Lung microvascular endothelial cell (primary cell): ENCODE measurements at places on chromosomes 2 and 18. TPM values are rescaled to one million over a fixed set of nuclear protein-coding genes. Genes with fewer than 3 reads are reported as not detected.

RGPD4 gene
- not detected in 2 replicates for total RNA-seq

AMER3 gene
- not detected in 2 replicates for total RNA-seq

GALR1 gene
- not detected in 2 replicates for total RNA-seq

CFAP65 gene
- not detected in 2 replicates for total RNA-seq

DRC1 gene
- total RNA-seq, result under 0.01 TPM in 1 of 2 replicates, not detected in the other

FHL2 gene
- total RNA-seq, result 31.4 and 32.9 TPM in 2 replicates

GKN2 gene
- not detected in 2 replicates for total RNA-seq

ATP8B1 gene
- total RNA-seq, result 10.5 and 33.3 TPM in 2 replicates

CABLES1 gene
- total RNA-seq, result 29.9 and 74.8 TPM in 2 replicates

- no peak for DNase-seq
Observed at GRCh38 chr2:17621781-17622180, 81.3 kb downstream of the VSNL1 start.

DNA sequence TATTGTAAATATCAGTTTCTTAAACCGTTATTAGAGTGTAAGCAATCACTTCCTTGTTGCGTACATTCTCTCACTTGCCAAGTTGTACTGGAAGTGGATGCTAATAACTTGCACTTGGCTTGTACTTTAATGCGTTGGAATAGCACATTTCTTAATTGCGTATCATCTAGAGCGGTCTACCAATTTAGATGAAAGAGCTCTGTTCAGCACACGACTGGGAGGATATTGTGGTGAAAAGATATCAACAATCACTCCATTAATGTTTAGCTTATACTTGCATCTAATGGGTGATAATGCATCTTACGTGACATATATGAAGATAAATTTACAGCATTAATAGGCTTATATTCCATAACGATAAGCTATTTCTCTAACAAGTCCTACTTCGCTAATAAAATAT lies 11.7 kb upstream of the TMEFF2 start:
- no peak for DNase-seq

GRCh38 chr2:68512966-68513365 lies 45.6 kb downstream of the APLF start:
- DNase-seq, result no peak

GRCh38 chr2:128914320-128914719 lies 595.7 kb upstream of the HS6ST1 start:
- DNase-seq, result no peak

- peak; percentile 48 for DNase-seq
Observed at GRCh38 chr2:217071416-217071815, 211.6 kb upstream of the TNP1 start.

DNA sequence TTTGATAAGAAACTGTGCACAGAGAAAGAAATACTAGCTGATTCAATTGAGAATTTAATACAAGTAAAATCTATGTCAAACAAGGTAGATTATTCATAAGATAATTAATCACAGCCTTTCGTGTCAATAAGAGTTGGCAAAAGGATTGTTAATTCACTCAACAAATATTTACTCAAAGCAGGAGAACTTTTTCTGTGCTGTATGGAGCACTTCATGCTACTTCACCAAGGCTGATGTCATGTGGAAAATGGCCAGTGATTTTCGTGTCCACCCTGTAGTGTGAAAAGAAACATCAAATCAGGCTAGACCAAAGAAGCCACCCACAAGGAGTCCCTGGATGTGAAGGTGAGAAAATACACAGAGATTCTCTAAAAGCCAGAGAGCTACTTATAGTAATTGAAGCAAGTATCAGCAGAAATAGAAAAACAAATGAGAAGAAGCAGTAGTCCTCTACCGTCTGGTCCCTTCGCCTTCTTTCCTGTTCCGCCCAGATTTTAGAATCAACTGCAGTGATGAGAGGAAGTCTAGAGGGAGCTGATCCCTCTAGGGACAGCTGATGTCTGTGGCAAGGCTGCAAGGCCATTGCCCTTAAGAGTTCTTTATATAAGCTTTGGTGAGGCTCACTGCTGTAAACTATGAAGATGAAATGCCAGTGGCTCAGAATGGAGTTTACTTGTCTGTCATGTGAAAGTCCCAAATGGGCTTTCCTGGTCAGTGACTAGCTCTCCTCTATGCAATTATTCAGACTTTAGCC lies 201.3 kb upstream of the APCDD1 start:
- DNase-seq, result no peak

GRCh38 chr2:30915486-30915885 lies 108.2 kb upstream of the CAPN13 start:
- DNase-seq, result no peak

DNA sequence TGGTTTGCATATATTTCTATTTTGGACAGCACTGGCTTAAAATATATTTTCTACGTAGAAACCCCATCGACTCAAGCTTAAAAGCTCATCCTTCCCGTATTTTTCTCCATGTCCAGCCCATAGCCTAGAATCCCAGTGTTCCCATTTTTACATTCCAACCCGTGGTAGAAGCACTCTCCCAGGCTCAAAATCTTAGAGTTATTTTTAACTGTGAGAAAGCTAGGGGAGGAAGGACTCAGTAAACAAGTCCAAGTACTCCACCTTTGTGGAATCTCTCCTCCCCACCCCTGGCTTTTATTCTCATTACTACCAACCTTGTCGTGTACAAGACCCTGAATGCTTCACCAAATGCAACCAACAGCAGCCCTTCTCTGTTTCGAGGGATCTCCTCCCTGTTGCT lies 69.8 kb downstream of the KLF7 start:
- DNase-seq, result no peak

DNA sequence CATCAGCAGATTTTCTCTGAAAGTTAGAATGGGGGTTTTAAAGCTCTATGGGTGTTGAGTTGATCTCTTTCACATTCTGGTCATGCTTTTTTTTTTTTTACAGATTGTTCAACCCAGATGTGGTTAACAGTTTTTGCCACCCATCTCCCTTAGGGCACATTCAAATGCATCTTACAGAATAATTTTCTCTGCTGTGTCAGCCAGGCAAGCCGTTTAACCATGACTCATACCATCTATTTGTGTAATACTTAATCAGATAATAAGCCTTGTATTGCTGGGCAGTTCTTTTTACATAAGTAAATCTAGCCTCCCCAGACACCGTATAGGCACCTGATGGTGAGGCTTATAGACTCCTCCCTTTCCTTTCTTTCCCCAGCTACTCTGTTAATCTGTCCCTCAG lies 62.0 kb downstream of the TGIF1 start:
- no peak for DNase-seq

GRCh38 chr2:112665113-112665780 lies 19.5 kb downstream of the SLC20A1 start:
- no peak for DNase-seq

GRCh38 chr2:136029149-136029548 lies 43.7 kb upstream of the DARS1 start:
- no peak for DNase-seq

DNA sequence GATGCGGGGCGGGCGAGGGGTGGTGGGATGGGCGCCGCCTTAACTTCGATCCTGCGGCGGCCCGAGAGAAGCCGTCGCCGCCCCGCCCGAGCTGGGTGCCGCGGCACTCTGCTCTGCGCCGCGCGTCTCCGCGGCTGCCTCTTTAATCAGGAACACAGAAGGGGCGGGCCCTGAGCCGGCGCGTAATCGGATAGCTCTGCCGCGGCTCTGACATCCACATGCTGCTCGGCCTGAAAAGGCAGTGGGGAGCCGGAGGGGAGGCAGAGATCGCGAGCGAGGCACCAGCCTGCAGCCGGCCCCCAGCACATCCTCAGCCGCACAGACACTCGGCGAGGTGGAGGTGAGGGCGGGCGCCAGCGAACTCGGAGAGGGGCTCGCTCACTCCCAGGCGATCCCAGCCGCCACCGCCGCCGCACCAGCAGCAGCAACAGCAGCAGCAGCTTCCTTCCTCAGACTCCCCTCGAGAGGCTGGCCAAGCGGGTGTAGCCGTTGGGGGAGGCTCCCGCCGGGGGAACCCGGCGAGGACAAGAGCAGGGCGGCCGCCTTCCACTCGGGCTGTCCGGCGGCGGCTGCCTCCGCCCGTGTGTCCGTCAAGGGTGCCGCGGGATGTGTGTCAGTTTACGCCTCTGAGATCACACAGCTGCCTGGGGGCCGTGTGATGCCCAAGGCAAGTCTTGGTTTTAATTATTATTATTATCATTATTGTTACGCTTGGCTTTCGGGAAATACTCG lies at the start of gene NRP2:
Gene NRP2 (plus strand): TSS at position 263 of the 732 bp plus-strand sequence. CDS start 790 bp downstream, outside the sequence.
- DNase-seq, result peak; percentile 93

DNA sequence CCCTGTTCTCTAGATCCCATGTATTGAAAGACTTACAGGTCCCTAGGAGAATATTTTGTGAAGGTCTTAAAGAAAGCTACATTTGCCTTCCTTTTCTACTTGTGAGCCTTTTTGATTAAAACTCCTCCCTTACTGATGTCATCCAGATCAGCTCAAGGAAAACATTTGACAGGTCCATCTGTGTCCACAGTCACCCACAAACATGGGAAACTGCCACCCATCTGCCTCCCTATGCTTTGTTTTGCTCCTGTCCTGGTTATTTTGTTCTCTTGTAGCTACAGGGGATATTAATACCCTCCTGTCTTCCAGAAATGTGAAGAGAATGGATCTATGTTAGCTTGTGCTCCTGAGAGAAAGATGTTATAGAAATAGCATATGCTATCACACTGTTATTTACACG lies 203.6 kb upstream of the GALNT5 start:
- peak; percentile 43 for DNase-seq

DNA sequence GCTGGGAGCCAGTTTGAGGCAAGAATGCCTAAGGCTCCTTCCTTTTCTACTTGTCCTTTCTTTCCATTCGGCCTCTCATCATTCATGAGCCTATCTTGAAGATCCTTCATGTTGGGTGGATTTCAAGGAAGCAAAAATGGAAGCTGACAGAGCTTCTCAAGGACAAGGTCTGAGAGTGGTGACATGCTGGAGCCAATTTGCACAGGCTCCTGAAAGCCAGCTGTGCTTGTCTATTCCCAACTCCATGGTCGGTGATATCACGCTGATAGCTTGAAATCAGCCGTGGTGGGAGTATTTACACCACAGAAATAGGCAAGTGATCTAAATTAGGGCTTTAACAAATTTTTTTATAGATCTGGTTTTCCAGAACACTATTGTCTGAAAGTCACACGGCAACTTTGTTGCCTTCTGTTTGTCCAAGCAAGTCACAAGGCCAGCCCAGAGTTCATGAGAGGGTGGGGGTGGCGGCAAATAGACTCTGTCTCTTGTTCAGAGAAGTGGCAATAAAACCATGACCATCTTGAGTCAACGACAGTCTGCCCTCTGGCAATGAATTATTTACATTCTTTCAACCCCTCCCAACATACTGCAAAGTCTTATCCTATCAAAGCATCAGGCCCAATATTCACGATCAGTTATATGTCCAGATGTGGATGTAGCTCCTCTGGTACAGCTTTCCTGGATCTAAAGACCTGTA lies 49.9 kb upstream of the SLC35F5 start:
- DNase-seq, result no peak

DNA sequence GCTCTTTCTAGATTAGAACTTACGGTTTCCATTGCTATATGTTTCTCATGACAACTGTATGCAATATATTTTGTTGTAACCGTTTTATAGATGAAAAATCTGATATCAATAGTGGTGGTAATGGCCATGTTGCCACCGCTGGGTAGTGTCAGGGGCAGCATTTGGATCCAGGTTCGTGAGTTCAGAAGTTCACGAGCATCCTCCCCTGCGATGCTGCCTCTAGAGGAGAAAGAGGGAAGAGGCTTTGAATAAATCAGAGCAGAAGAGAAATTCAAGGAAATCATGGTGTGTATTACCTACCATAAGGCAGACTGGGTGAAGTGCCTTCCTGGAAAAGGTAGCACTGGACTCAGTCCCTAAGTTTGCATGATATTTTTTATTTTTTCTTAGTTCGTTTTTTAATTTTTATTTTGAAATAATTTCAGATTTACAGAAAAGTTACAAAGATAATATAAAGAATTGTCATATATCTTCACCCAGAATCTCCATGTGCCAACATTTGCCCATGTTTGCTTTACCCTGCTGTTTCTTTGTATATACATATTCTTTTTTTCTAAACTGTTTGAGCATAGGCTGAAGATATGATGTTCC lies 3.3 kb upstream of the ZBTB7C start:
- peak; percentile 24 for DNase-seq

DNA sequence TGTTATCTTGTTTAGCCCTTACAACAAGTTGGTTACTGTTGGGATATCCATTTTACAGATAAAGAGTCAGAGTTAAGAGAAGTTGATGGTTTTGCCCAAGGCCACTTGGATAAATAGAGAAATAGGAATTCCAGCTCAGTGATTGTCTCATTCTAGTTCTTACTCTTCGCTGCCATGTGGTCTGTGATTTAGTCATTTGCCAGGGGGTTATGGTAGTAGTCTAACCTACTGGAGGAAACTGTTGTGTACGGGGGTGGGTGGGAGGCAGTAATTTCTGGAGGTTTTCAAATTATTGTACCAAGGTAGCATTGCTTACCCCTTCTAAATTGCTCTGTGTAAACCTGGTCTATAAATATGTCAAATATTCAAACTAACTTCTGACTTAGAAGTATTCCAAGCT lies 110.4 kb downstream of the MAP2 start:
- DNase-seq, result no peak

- DNase-seq, result peak; percentile 75
Observed at GRCh38 chr18:24271381-24272228, 126.0 kb downstream of the OSBPL1A start.

GRCh38 chr18:46652372-46652771 lies 4.6 kb downstream of the LOXHD1 start:
- DNase-seq, result no peak

DNA sequence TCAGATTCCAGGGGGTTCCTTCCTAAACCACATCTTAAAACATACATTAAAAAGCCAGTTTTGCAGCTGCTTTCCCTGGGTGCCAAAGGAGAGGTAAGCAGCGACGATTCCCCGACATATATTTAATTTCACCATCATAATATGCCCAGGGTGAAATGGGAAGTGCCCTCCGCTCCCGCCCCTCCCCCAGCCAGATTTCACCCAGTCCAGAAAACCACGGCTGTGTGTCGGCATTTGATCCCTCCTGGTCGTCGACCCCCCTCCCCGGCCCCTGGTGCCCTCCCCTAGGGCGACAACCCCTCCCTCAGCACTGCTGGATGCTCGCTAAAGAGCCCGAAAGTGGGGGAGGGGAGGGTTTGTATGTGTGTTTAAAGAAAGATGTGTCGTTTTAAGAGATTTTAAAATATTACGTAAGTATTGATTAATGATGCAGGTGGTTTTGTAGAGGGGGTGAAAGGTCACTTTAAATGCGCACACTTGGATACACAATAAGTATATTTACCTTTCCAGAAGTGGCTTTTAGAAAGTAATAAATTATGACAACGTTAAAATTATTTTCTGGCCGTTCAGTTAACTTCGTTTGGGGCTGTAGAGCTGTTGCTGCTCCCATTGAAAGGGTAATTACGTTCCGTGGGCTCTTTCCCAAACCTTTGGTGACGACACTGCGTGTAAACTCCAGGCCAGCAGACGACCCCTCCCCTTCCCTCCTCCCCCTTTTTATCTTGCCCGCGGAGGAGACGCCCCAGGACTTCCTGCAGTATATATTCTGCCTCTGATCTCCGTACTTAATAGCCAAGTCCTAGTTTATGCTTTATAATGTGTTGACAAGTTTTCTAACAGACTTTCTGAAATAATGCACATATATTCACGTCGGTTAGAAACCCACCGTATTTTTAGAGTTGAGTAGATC lies 3.4 kb upstream of the BCL11A start:
- no peak for DNase-seq

GRCh38 chr2:62192811-62193210 lies 3.1 kb upstream of the B3GNT2 start:
- no peak for DNase-seq
